ENCODE measurements at places on chromosomes 7 and 10.

DNA sequence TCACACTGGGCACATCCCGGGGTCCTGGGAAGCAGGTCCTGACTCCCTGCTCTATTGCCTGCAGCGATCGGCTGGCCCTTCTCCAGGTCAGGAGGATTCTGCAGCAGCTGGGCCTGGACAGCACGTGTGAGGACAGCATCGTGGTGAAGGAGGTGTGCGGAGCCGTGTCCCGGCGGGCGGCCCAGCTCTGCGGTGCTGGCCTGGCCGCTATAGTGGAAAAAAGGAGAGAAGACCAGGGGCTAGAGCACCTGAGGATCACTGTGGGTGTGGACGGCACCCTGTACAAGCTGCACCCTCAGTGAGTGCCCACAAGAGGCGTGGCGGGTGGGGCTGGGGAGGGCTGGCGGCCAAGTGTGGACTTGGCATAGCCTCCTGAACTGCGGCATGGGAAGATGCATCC is 12.8 kb upstream of the HK1 start:
- DNase-seq: no peak

- DNase-seq: peak; percentile 46
Measured at GRCh38 chr7:99365318-99366141, 9.0 kb upstream of the ARPC1B start.

DNA sequence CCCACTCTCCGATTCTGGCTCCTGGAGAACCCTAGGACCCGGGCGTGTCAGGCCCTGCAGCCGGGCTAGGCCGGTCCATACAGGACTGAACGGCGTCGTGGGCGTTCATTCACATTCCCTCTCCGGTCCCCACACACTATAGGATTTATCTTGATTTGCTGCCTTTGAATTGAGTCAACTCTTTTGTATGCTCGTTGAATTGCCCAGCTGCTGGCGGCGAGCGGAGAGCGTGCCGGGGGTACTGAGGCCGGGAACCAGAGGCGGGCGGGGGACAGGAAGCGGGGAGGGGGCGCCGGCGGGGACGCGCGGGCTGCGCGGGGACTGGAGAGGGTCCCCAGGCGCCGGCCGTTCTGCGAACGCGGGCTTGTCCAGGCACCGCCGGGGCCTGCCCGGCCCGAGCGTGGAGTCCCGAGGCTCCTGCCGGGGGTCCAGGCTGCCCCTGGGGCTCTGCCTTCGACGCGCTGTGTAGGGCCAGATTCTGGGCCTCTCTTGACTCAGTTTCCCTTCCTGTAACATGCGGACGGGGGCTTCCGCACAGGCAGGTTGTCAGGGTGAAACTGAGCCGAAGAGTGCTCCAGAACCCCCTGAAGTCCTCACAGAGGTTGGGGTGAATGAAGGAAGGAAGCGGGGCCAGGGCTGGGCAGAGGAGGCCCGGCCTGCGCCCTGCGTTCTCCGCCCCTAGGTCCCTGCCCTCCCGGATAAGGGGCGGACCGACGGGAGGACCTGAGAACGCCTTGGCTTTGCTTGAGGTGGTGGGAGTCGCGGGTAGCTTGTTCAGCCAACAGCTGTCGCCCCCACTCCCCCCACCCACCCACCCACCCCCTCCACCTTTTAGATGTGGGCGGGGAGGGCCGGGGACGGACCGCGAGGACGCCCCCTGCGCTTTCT is 769 bp upstream of the ELFN1 start:
- no peak for DNase-seq

- DNase-seq: no peak
Measured at GRCh38 chr10:6173203-6173602, 29.5 kb upstream of the PFKFB3 start.

DNA sequence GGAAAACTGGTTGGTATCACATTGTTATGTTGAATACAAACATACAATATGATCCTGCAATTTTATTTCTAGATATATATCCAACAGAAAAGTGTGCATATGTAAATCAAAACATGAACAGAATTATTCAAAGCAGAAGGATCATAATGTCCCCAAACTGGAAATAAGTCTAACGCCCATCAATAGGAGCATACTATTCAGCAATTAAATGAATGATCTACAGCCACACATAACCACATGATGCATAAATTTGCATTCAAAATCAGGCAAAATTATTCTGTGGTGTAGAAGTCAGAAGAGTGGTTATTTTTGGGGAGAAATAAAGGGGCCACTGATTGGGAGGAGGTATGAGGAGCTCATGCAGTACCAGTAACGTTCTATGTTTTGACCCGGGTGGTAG is 28.6 kb downstream of the NPY start:
- no peak for DNase-seq

GRCh38 chr7:107471292-107472070 is 1.6 kb downstream of the GPR22 start:
- no peak for DNase-seq

DNA sequence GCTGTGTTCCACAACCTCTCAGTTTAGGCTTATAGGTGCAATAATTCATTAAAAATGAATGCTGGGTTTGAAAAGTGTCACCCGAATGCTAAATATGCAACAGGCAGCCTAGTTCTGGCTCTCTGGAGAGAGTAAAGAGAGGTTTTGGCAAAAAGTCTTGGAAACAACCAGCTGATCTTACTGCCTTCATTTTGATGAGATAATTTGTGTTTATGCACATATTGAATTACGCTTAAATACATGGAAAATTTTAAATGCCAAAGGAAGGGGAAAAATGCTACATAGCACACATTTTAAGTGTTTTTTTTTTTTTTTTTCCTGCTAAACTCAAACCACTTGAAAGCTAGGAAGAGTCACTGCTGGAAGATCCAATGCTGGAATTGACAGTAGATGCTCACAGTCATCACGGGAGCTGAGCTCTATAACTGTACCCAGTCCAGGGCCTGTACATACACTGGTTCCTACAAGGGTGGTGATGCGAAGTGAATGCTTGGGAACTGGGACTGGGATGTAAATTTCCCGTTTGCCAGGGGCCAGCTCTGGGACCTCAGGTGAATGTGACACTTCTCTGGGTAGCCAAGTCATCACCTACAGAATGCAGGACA is 151.5 kb downstream of the PFKFB3 start:
- no peak for DNase-seq

DNA sequence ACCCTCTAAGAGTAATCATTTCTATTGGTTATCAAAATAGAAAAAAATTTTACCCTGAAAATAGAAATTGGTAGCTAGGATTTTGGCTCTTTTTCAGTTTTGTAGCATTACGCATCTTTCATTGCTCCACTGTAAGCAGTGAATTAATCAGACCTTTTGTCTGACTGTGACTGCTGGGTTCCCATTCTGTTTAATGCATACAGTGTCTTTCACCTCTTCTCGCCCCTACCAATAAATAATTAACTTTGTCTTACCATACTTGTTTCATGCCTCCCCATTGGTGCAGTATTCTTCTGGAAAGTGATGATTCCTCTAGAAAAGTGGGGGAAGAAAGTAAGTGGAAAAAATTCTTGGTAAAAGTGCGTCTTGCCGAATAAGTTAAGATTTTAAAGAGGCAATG is 73.2 kb downstream of the AP3M1 start:
- DNase-seq: no peak

DNA sequence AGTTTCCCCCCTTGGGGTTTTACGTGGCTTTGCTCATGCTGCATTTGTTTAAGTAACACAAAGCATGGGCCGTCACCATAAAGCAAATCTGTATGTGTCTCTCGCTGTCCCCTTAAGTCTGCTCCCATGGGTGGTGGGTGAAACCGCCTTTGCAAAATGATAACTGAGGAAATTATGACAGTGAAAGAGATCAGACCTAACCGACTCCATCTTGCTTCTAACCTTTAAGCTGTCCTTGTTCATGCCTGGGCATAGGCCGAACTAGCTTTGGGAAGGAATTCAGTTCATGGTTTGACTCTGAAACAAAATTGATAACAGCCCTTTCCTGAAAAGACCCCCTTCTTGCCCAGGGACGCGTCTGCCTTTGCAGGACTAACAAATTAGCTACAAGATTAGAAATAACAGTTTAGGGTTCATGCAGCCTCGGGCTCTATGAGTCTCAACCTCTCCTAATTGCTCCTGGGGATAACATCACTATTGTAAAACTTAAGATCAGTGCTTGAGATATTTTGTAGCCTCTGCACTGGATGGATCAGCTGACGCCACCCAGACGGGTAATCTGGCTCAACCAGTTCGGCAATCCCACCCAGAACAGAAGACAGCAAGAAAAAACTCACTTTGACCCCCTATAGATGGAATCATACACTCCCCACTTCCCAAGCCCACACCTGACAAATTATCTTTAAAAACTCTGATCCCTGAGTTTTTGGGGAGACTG is 623.7 kb downstream of the TYW1 start:
- no peak for DNase-seq

DNA sequence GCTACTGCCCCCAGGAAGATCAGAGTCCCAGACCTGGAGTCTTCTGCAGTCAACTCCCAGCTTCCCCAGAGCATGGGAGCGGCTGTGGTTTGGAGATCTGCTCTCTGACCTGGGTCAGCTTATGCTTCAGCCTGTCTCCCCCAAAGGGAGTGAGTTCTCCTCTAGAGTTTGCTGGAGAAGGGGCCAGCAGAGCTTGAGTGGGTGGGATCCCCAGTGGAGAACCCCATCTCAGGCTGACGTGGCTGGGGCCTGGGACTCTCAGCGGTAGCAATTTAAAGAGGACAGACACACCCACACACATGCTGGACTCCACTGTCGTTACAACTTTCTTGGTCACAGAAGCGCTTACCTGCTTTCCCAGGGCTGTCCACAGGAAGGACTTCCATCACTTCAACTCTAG is 6.3 kb downstream of the UNC5B start:
- DNase-seq: no peak

GRCh38 chr7:64907641-64908326 is 4.7 kb downstream of the ZNF273 start:
- no peak for DNase-seq

DNA sequence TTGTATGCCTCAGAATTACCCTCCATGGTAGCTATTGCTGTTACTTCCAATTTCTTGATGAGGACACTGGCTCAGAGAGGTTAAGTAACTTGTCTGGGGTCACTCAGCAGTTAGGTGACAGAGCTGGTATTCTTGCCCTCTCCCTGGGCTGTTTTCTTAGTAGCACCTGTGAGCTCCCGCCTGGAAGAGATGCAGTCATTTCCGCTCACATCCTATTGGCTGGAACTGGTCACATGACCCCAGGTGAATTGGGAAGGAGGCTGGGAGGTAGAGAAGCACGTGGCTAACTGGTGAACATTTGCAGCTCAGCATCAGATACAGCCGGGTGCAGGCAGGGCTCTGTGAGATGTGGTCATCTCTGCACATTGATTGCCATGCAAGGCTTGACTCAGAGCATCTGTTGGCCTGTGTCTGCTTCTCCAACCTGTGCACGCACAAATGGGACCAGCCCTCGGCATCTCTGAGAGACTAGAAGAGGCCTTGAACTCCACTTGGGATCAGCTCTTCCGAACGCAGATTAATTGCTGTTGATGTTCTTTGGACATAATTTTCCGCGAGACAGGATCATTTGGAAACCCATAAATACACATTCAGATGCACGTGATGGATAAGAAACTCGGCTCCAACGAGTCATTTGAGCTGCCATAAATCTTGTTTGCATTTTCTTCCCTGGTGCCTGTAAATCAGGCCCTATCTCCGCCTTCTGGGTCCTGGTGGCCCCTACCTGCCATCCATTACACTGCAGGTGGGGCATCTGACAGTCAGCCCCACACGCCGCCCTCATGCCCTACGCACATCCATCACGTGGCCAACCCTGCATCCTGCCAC is 42.8 kb downstream of the MYL10 start:
- no peak for DNase-seq

DNA sequence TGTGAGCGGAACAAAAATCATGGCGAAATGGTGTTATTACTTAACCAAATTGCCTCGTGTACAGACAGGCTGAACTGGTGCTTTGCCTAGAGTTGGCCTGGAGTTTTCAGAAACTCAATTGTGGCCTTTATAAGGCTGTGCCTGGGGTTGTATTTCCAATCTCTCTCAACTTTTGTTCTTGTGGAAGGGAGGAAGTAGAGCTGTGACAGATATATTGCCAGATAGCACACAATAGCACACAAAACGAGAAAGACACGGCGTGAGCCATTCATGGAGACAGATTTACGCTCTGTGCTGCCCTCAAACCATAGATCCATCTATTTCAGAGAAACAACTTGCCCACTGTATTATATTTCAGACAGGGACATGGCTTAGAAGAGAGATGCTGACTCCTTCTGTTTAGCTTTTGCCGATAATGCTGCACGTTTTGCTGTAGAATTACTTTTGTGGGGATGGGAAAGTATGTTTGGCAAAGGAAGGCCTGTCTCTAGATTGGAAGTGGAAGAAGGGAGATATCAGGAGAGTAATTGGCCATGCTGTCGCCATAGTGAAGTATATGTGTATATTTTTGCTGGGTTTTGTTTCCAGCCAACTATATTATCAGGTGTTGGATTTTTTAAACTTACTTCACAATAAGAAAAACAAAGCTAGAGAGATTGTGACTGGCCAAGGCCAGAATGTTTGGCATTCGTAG is 80.4 kb downstream of the AUTS2 start:
- no peak for DNase-seq
